G401 (cell line): ENCODE measurements at places on chromosomes 1 and 21. TPM values are rescaled to one million over a fixed set of nuclear protein-coding genes. Genes with fewer than 3 reads are reported as not detected.
A peak's percentile ranks its signal among the peaks of the same experiment; 100 is the strongest.

Gene DSCAM
- total RNA-seq = not detected in 2 replicates

Gene LCE1E
- total RNA-seq = not detected in 2 replicates

DNA sequence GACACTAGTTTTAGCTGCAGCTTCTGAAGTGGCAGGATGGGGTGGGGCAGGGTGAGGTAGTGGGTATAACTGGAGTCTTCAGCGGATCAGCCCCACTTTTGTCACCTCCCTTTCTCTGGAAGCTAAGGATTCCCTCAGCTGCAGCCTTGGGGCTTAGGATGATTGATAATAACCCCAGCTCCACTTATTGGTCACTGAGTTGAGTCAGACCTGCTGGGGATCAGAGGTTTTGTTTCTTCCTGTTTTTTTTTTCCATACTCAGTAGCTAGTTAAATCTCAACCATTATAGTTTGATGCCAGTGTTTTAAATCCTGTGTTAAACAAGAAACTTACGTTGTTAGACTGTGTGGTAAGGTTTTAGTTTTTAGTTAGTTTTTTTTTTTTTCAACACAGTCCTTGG is 57.2 kb downstream of the LAMC1 start:
- no peak for DNase-seq

Gene ERO1B
- total RNA-seq = 6.3 and 13.3 TPM in 2 replicates

Gene ATP1A4
- not detected in 2 replicates for total RNA-seq

DNA sequence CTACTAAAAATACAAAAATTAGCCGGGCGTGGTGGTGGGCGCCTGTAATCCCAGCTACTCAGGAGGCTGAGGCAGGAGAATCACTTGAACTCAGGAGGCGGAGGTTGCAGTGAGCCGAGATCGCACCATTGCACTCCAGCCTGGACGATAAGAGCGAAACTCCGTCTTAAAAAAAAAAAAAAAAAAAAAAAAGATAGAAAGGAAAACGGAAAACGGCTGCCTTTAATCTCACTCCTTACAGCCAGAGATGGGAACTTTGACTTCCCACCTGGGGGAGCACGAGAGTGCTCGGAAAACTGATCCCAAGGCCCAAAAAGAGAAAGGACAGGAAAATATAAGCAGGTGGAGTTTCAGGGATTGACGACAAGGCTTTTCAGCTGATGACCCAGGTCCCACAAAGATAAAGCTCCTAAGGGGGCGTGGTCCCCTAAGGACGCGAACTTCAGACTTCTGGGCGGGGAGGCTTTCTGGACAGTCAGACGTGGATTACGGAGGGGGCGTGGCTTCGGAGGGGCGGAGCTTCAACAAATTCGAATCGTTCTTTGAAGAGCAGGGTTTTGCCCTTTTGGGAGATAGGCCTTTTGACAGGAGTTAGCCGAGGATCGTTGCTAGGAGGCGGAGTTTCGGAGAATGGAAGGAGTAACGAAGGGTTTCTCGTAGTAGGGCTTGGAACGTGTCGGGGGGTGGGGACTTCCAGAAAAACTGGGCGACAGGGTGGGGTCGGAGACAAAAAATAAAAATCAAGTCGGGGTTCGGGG is 958 bp upstream of the CKS1B start:
- DNase-seq = peak; percentile 90

Gene NHLH1
- not detected in 2 replicates for total RNA-seq

DNA sequence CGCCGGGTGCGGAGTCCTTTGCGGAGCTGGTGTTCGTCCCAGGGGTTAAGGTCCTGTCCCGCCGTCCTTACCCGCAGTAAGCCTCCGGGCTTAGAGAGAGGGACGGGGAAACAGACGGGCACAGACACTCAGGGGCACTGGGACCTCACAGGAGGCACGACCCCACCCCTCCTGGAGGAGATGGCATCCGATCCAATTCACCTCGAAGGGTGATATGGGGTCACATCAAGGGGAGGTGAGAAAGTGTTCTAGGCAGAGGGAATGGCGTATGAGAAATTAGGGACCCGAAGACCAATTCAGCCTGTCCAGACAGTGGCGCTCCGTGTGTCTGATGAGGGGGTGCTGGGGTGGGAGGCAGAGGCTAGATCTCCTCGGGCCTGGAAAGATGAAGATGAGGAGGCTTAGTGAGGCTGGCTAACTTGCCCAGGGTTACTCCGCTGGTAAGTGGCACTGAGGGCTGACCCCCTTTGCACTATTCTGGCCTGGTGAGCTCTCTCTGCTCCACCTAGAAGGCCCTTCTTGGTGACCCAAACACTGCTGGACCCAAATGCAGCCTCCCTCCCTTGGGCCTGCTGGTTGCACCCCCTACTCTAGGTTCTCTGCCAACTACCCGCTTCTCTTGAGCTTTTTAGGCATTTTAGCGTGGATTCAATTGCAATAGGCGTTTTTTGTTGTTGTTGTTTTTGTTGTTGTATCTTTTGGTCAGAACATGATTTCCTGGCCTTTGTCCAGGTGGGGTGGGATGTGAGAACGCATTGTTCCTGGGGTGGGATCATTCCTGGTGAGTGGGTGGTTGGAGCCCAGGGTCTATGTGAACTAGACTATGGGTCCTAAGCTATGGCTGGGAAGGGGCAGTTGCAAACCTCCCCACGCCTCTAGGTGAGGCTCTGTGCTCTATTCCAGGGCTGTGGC is 12.3 kb downstream of the BTBD19 start:
- no peak for DNase-seq

DNA sequence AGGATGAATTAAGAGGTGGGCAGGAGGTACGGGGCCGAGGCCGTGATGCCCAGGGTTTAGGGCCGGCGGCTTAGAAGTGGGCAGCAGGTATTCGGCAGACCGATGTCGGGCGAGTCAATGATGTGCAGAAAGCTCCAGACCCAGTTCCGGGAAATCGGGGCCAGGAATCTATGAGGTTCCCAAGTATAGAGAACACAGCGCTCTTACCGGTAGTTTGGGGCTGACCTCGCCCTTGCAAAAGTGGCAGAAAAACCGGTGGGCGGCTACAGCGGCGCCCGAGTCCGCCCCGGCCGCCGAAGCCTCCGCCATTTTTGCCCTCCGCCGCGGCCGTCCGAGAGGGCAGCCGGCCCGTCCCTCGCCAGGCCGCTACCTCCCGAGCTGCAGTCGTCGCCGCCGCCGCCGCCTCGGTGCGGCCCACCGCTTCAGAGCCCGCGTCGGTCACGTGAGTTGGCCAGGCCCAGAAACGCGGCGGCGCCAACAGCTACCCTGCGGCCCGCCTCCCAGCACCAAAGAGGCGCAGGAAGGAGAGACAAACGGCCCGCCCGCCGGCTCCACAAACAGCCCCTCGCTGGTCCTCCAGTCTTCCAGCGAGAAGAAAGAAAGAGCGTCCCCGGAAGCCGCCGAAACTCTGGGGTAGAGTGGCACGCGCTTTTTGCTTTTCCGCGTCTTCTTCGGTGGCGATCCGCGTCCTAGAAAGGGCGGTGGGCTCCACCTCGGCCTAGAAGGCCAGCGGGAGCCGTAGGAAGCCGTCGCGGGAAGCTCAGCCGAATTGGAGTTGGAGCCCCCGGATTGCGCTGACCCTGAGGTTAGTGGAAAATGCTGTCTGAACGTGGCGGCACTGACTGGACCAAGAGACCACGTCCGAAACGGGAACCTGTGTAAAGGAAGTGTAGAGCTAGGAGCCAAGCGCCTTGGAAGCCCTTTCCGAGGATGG is at the start of the genes POLR3C and RNF115:
POLR3C (plus strand) TSS at position 636 of the 934 bp plus-strand sequence. CDS start 1,577 bp downstream, outside the sequence.
RNF115 (minus strand) TSS at position 531 of the 934 bp plus-strand sequence; CDS start at position 309, 222 bp downstream.
- peak; percentile 94 for DNase-seq

- no peak for DNase-seq
These were observed 14.6 kb upstream of the TRNP1 start for GRCh38 chr1:26978901-26979300.

DNA sequence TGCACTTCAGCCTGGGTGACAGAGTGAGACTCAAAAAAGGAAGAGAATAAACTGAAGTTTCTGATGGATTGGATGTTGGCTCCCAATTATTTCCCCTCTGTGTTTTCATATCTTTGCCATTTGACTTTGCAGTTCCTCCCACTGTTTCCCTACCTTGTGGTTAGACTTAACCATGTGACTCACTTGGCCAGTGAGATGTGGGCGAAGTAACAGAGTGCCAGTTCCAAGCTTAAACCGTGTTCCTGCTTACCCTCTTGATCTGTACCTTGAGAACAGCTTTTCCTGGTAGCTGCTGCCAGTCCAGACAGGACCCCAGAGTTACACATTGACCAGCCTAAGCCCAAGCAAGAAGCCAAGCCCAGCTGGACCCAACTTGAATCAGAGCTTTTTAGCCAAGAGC is 323.4 kb downstream of the LTN1 start:
- DNase-seq = no peak

DNA sequence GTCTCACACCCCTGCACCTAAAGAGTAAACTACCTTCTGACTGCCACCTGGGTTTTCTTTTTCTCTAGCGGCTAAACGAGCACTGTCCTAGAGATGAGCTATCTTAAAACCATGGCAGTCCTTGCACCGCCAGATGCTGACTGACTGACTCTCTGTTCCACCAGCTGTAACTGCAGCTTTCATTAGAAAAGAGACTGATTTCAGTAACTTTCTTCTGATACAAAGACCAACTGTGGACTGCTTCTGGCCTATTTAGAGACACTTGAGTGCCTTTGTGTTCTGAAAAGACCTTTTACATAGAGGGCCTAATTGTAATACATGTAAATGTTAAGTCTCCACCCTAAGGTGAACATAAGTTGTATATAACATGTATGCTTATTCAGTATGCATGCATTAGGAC is 152.5 kb downstream of the DISC1 start:
- DNase-seq = no peak

GRCh38 chr1:108595507-108595906 is 35.6 kb downstream of the EEIG2 start:
- peak; percentile 46 for DNase-seq

GRCh38 chr1:32886004-32886827 is at the start of gene HPCA:
Gene HPCA (plus strand): TSS chr1:32886491. CDS start chr1:32888899, 2,408 bp downstream.
- no peak for DNase-seq

Gene RGS7
- not detected in 2 replicates for total RNA-seq

- DNase-seq = no peak
These were observed 28.6 kb downstream of the TFB2M start for GRCh38 chr1:246537441-246537840.

Gene MX2
- total RNA-seq = not detected in 2 replicates

Gene MRPL24
- total RNA-seq = 34.2 and 88.7 TPM in 2 replicates

Gene SLC5A9
- total RNA-seq = not detected in 2 replicates

GRCh38 chr1:178579562-178579961 is 66.7 kb downstream of the TEX35 start:
- no peak for DNase-seq

Gene HAO2
- not detected in 2 replicates for total RNA-seq

DNA sequence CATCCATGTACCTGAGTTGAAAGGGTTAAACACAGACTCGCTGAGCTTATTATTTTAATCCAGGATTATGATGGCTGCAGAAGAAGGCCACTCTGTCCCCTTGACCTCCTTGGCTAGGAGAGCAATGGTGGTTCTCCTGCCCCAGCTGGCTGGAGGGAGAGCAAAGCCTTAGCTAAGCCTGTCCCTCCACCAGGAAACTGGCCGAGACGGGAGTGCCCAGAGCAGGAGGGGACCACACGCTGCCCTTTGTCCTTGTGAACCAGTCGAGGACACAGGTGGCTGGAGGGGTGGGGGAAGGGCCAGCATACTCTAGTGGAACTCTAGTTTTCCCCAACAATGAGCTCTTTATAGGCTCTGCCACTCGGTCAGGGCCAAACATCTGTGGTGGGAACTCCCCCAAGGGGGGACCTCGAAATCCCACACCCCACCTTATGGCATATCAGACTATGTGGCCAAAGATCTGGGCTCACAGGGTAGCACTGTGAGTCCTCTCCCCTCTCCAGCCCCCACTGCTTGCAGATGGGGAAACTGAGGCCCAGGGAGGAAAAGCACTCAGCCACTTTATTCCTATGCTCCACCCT is 12.9 kb downstream of the KIAA1614 start:
- DNase-seq = no peak

Gene F5
- total RNA-seq = 0.06 and 0.10 TPM in 2 replicates

- no peak for DNase-seq
These were observed 126.4 kb downstream of the ZZZ3 start for GRCh38 chr1:77556045-77556444.

- DNase-seq = no peak
These were observed 61.5 kb downstream of the CD58 start for GRCh38 chr1:116508984-116509980.

DNA sequence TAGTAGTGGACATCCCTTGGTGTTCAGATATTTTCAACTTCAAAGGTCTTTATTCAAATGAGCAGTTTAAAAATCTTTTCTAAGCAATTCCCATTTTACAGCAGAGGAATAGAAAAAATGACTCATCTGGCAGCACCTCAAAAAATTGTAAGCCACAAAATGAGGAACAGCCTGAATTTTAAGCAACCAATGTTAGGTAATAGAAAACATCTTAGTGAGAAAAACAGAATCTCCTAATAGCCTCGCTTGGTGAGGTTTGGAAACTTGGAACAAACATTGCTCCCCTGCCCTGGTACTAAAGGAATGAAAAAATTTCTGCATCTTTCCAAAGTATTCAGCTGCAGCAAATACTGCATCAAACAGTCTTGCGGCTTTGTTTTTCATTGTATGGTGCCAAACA is 264.4 kb downstream of the NTNG1 start:
- no peak for DNase-seq

- DNase-seq = peak; percentile 82
These were observed at the start of gene MTFR1L for GRCh38 chr1:25819491-25820246. Gene MTFR1L (plus strand): TSS chr1:25819954. CDS start chr1:25823105, 3,151 bp downstream.

DNA sequence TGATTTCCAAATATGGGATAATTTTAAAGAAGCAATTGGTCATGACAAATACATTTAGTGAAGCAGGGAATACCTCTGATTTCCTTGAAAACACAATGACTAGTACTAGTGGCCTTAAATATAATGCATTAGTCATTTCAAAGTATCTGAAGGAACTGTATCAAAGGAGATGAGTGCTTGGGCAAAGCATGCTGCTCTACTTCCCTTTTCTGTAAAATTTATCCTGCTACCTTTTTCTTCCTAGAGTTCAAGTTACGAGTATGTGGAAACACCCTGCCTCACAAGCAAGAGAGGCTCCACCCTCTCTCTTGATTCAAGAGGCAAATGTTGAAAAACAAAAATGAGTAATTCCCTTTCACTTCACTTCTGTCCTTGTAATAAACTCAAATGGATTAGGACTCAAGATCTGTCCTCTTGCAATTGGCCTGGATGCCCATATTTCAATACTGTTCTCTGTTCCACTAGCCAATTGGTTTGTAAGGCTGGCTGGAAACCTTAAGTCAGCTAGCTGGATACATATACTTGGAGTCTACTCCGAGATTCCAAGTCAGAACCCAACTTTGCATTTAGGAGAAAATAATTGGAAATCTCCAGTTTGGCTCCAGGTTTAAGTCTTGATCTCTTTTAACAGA is 92.5 kb downstream of the CDC42BPA start:
- DNase-seq = no peak
